Suprapubic skin (tissue), 4 donors: ENCODE measurements at places on chromosomes 7 and 10. TPM values are rescaled to one million over a fixed set of nuclear protein-coding genes. Genes with fewer than 3 reads are reported as not detected.

TES gene
- total RNA-seq = 44.3 TPM

GRID2IP gene
- 1.0 TPM for total RNA-seq

BTBD16 gene
- total RNA-seq = 4.7 TPM

KLHL7 gene
- total RNA-seq = 26.4 TPM

PDIA4 gene
- 57.7 TPM for total RNA-seq

DNA sequence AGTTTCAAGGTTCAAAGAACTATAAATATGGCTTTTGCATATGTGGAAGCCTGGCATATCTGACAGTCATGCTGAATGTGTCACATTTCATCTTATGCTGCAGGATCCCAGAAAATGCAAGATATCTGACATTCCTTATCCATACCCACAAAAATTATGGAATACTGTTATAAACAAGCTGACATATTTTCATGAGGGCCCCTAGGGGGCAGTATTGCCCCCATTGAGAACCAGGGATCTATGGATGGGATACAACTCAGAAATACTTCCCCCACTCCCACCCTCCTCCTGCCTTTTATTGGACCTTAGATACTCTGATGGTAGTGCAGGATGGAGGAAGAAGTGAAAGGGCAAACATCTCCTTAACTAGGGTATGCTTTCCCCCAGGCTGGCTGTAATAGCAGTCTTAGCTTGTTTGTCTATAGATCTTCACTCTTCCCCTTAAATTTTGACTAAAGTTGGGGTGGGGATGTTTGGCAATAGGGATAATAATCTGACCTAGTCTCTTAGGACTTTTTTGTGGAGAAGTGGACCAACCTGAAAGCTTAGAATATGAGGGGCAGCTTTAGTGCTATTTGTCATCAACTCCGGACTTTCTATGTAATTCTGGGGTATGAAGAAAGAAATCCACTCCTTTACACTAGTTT lies 3.5 kb upstream of the GNGT1 start:
- no peaks in the 10 kb centered on the region for H3K4me1 ChIP-seq
- H3K27ac ChIP-seq = no peak overlapping the region
- no peak overlapping the region for H3K4me3 ChIP-seq
- no peak for DNase-seq
- no peaks in the 10 kb centered on the region for H3K27me3 ChIP-seq
- no peaks in the 10 kb centered on the region for H3K36me3 ChIP-seq

DNA sequence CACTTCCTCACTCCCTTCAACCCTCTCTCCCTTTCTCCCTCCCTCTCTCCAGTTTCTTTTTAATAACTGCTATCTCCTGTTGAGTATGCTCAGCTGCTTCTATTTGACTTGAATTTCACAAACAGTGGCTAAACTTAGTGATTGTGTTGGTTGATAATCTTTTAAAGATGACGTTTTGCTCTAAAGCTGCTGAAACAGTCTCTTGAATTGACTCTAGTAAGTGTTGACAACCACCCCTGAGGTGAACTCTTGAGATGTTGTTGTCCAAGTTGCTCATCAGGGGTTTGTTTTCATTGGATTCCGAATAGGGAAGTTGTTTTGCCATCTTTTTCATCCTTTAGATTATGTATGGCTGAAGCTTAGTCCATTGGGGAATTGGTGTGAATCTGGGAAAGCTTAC lies 176.2 kb downstream of the TWIST1 start:
- no peak overlapping the region for H3K27ac ChIP-seq
- H3K36me3 ChIP-seq = no peaks in the 10 kb centered on the region
- H3K4me3 ChIP-seq = no peak overlapping the region
- DNase-seq = no peak
- H3K27me3 ChIP-seq = no peaks in the 10 kb centered on the region

DNA sequence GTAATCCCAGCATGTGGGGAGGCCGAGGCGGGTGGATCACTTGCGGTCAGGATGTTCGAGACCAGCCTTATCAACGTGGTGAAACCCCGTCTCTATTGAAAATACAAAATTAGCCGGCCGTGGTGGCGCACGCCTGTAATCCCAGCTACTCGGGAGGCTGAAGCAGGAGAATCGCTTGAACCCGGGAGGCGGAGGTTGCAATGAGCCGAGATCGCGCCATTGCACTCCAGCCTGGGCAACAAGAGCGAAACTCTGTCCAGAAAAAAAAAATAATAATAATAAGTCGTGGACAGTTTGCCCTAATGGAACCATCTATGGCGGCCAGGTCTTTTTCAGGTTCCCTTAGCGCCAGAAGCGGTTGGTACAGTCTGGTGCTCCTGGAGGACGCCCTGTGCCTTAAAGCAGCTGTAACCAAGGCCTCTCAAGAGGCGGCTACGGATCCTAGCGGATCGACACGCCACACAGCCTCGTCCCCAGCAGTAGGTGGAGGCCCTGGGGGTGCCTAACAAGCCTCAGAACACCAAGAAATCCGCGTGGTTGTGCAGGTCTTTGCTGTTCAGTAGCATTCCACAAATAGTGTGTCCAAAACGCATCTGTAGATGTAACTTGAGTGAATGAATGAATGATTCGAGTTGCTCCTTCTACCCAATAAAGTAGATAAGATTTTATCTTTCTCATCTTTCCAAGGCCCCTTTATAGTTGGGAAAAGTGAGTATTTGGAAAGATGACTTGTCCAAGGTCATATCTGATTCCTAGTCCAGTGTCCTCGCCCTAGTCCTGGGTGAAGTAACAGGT lies 982 bp downstream of the PGAM1 start:
- H3K27me3 ChIP-seq = no peaks in the 10 kb centered on the region
- H3K36me3 ChIP-seq = peaks cover 21% of the 10 kb centered on the region
- no peak for DNase-seq

DNA sequence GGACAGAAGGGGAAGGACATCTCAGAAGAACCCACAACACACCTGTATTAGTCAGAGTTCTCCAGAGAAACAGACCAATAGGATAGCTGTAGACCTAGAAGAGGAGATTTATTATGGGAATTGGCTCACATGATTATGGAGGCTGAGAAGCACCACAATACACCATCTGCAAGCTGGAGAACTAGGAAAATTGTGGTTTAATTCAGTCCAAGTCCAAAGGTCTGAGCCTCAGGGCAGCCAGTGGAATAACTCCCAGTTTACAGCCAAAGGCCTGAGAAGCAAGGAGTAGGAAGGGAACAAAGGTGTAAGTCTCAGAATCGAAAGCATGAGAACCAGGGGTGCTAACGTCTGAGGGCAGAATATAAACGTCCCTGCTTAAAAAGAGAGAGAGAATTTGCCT lies 99.6 kb upstream of the AUTS2 start:
- H3K4me1 ChIP-seq = no peaks in the 10 kb centered on the region
- H3K4me3 ChIP-seq = no peak overlapping the region
- H3K36me3 ChIP-seq = no peaks in the 10 kb centered on the region
- H3K27me3 ChIP-seq = no peaks in the 10 kb centered on the region
- no peak overlapping the region for H3K27ac ChIP-seq

DNA sequence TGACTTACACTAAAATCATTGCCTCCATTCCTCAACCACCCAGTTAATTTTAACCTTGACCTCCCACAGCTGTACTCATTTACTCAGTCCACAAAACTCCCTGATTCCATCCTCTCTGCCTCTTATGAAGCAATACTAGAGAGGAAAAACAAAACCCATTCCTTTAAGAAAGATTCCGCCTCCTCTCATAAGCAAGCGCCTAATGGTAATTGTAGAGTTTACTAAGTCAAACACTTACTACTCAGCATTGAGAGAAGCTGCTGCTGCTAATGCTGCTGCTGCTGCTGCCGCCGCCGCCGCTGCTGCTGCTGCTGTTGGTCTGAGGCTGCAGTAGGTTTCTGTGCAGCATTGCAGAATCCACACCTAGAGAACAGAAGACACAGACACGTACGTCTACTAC lies 2.1 kb upstream of the ADD3 start:
- peak overlapping the region; percentile 67 for H3K4me3 ChIP-seq
- H3K36me3 ChIP-seq = no peaks in the 10 kb centered on the region
- no peaks in the 10 kb centered on the region for H3K27me3 ChIP-seq
- H3K4me1 ChIP-seq = peaks cover 57% of the 10 kb centered on the region
- H3K27ac ChIP-seq = peak overlapping the region; percentile 98

DNA sequence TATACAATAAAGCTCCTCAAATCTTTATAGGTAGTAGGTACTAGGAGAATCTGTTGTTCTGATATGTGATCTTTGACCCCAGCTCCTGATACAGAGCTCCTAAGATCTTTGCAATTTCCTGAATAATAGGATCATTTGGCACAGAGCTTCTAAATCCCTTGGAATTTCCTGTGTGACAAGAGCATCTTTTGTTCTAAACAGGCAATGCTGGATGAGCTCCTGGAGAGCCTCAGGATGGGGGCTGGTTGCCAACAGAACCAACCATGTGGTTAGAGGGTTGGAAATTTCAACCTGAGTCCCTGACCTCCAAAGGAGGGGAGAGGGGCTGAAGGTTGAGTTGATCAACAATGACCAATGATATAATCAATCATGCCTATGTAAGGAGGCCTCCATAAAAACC lies 629.0 kb downstream of the CCSER2 start:
- H3K4me3 ChIP-seq = no peak overlapping the region
- H3K27ac ChIP-seq = no peak overlapping the region
- no peaks in the 10 kb centered on the region for H3K36me3 ChIP-seq
- no peak for DNase-seq
- H3K4me1 ChIP-seq = no peaks in the 10 kb centered on the region
